GOT3 (cell line): ENCODE measurements at places on chromosomes 2 and 18.

DNA sequence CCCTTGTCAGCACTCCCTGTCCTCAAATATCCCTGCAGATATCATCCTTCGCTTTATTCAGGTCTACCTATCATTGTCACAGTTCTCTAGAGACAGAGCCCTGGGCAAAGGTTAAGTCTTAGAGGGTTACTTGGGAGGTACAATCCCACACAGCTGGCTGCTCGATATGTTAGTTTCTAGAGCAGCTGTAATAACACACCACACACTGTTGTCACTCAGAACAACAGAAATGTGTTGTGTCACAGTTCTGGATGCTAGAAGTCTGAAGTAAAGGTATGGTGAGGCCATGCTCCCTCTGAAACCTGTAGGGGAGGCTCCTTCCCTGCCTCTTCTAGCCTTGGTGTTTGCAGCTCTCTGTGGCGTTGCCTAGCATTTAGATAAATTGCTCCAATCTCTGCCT, 9.9 kb upstream of the RAPGEF4 start:
- no peak for DNase-seq

DNA sequence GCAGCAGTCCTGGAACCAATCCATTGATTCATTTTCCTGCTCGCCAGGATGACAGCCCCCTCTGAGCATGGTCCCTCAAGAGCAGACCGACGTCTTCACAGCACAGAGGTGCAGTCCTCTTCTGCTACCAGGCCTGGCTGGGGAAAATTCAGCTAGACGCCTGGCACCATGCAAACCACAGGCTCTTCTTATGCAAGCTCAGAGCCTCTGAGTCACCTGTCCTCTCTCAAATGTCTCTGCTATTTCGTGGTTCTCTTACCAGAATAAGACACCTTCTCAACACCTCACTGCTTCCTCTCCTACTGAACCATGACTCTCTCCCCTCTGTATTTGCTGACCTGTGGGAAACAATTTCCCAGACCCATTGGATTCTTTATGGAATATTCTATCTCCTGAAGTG, 79.8 kb upstream of the CYRIA start:
- no peak for DNase-seq

GRCh38 chr2:22748909-22749308, 636.1 kb upstream of the KLHL29 start:
- no peak for DNase-seq

GRCh38 chr18:7334973-7335568, 104.2 kb downstream of the LRRC30 start:
- DNase-seq: no peak

- no peak for DNase-seq
Observed at GRCh38 chr18:78720456-78721237, 259.0 kb upstream of the SALL3 start.
